ENCODE measurements at places on chromosomes 2 and 18.

- no peak for DNase-seq
Measured at GRCh38 chr2:112244854-112245253, 10.0 kb downstream of the ZC3H8 start.

GRCh38 chr18:23170137-23170536 is 34.9 kb downstream of the CABLES1 start:
- no peak for DNase-seq

GRCh38 chr2:68908392-68908970 is 37.3 kb upstream of the BMP10 start:
- DNase-seq, result no peak

DNA sequence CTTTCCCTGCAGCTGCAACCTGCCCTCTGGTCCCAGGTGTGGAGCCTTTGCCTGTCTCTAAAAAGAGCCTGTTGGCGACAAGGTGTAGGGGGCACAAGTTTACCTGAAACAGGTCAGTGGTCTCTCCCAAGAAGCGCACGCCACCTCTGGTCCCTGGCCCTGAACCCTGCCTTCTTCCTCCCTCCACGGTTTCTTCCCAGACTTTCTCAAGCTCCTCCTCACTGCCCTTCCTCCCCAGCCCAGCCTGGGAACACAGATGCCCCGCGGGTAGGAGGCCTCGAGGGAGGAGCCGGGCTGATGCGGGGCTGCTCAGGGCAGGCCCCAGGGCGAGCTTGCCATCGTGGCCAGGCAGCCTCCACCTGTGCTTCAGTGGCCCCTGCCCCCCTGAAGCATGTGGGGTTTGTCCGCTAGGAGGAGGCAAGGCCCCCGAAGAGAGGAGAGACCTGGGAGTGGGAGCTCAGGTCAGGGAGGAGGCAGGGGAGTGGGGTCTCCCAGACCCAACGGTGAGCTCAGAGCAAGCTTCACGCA is 89.5 kb downstream of the SMAD7 start:
- no peak for DNase-seq

GRCh38 chr18:42635378-42636048 is 480.0 kb downstream of the RIT2 start:
- no peak for DNase-seq

- no peak for DNase-seq
Measured at GRCh38 chr18:191725-192124, 33.4 kb downstream of the USP14 start.

DNA sequence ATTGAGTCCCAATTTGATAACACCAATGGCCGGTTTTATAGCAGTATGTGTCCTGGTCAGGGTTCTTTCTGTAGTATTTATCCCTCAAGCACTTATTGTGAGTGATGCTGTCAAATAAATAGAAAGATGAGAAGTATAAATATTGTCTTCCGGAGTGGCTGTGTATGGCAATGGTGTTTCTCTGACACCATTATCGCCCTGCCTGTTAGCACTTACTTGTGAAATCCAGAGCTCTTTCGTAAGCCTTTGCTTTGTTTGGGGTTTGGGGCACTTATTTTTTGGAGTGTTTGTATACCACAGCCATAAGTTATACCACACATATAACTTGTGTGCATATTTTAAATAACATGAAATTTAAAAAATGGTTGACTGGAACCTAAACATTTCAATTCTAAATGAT is 29.3 kb downstream of the CD8B2 start:
- DNase-seq, result no peak

DNA sequence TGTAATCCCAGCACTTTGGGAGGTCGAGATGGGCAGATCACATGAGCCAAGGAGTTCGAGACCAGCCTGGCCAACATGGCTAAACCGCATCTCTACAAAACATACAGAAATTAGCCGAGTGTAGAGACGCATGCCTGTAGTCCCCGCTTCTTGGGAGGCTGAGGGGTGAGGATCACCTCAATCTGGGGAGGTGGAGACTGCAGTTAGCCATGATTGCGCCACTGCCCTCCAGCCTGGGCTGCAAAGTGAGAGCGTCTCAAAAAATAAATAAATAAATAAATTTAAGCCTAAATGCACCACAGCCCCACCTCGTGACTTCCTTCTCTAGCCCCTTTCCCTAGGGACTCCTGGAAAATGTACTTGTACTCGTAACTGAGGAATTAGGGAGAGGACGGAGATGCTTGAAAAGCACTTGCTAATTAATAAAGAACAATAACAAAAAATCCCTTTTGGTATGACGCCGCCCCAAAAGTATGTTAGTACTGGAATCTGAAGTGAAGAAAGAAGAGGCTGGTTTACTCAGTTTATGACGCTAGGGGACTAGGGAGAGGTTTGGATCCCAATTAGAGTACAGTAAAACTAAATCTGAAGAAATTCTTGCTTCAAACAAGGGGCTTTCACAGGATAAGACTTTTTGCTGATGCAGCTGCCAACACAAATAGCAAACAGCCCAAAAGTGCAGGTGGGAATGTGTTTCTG is 887 bp upstream of the ZNF396 start:
- no peak for DNase-seq

GRCh38 chr2:168355121-168355520 is 101.0 kb upstream of the CERS6 start:
- no peak for DNase-seq

DNA sequence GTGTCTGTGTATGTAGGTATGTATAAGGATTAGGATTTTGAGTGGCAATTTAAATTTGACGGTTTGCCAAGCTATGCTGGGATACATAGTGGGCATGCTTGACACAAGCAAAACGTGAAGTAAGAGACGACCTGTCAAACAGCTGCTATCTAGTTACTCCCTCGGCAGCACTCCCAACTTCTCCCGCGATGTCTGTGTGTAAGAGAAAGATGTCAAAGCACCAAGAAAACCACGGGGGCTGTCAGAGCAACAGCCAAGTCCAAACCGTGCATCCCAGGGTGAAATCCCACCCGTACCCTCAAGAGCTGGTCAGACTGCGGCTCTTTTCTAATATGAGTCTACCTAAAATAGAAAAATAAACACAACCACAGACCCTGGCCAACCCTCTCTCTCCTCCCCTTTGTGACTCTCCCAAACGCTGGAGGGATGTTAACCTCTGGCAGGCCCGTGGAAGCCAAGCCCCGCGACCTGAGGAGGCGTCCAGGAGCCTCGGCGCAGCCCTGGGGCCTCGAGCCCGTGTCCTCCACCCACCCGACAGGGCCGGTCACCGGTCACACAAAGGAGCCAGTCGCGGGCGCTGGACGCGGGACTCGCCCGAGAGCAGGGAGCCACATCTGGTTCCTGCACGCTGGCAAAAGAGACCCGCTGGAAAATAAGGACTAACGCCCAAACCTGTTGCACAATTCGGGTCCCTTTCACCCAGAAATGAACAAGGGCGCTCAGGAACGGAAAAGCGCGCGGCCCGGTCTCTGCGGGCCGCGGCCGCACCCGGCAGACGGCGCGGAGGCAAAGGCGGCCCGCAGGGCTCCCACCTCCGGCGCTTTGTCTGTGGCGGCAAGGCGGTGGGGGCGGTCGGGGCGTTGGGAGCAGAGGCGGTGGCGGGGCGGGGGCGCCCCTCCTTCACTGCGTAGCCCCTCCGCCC is 925 bp downstream of the SESTD1 start:
- DNase-seq, result peak; percentile 45
